Astrocyte of the hippocampus (primary cell): ENCODE measurements at places on chromosomes 6 and 20.

- no peak for DNase-seq
Observed at GRCh38 chr6:70380252-70380651, 33.1 kb upstream of the FAM135A start.

DNA sequence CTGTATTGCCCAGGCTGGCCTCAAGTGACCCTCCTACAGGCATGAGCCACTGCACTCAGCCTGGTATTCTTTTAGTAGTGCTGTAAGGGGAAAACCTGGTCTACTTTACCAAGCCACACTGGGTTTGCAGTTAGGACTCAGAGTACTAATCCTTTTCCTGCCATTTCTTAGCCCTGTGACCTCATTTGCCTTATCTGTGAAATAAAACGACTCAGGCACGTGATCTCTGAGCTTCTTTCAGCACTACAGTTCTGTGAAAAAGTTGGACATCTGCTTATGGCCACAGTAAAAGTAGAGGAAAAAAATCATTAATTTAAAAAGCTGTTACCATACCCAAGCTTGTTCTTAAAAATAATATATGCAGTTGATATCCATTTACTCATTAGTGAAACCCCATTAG lies 1007.5 kb downstream of the KIF16B start:
- no peak for DNase-seq

GRCh38 chr6:147201885-147202515 lies 2.2 kb upstream of the STXBP5 start:
- peak; percentile 22 for DNase-seq

DNA sequence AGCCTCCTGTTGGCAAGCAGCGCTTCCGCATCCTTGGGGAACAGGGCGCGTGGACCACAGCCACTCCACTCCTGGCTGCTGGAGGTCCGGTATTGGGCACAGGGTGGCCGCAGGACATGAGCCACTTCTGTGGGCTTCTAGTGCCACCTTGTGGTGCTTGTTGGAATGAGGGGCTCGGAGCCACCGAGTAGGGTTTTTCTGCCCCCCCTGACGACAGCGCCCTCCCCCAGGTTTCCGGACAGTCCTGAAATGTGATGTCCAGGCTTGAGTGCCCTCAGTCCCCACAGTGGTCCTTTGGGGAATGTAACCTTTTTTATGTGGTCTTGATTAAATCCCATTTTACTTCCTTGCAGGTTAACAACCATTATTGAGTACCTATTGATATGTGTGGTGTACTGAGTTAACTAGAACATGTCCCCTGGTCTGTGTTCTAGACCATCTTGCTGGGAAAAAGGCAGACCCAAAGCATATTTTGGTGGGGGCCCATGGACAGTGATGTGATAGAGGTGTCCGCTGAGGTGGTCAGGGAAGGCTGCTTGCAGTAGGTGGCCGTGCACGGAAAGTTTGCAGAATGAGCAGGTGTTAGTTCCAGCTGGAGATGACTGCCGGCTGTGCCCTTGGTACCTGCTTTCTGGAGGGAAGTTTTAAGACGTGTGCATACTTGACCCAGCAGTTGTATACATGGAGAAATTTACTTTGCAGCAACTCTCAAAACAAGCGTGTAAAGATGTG lies 70.0 kb downstream of the PTPN1 start:
- DNase-seq = peak; percentile 81

GRCh38 chr6:100538086-100538485 lies 73.4 kb upstream of the SIM1 start:
- no peak for DNase-seq

- DNase-seq = no peak
Observed at GRCh38 chr6:71387179-71387578, 98.6 kb downstream of the OGFRL1 start.

DNA sequence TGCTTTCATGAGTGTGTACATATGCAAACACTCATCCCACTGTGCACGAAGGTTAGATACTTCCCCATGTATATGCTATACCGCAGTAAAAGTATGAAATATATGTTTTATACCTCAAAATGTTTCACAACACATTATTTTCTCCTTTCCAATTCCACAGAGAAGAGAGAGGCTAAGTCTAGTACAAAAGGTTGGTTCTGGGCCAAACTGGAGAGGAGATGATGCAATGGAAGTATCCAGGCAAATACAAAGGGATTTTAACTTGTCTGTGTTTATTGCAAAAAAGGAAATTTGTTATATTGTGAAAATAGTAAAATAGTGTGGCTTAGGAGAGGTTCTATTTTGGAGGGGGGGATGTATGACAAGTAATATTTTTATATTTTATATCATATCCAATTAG lies 112.6 kb downstream of the PLCB1 start:
- peak; percentile 43 for DNase-seq

- no peak for DNase-seq
Observed at GRCh38 chr6:56146086-56146485, 101.3 kb downstream of the COL21A1 start.

- no peak for DNase-seq
Observed at GRCh38 chr6:98532004-98532403, 302.4 kb upstream of the POU3F2 start.

GRCh38 chr6:113588646-113589045 lies 268.5 kb upstream of the MARCKS start:
- DNase-seq = no peak

GRCh38 chr20:36497856-36498255 lies 43.5 kb upstream of the MYL9 start:
- DNase-seq = peak; percentile 90

- DNase-seq = no peak
Observed at GRCh38 chr6:47701363-47701762, 3.0 kb downstream of the ADGRF4 start.
